ENCODE measurements at places on chromosomes 7 and 10. TPM values are rescaled to one million over a fixed set of nuclear protein-coding genes. Genes with fewer than 3 reads are reported as not detected.

- DNase-seq, result no peak
- H3K4me3 ChIP-seq, result no peak overlapping the region
- no peaks in the 10 kb centered on the region for H3K27me3 ChIP-seq
- H3K4me1 ChIP-seq, result peaks cover 64% of the 10 kb centered on the region
Measured at GRCh38 chr10:29949411-29950011, 109.9 kb downstream of the JCAD start.

DNA sequence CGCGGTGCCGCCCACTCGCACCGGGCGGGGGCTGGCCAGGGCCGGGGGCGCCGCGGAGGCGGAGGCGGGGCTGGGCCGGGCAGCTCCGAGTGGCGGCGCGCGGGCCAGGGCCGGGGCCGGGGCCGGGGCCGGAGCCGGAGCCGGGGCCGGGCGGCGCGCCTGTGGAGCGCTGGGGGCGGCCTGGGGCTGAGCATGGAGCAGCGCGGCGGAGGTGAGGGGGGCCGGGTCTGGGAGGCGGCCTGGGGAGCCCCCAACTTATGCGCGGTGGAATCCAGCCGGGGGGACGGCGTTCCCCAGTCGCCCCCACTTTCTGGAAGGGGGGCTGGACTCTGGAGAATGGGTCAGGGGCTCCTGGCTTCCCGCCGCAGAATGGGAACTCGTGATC, at the start of gene LZTS2:
Gene LZTS2 (plus strand): TSS at position 67 of the 385 bp plus-strand sequence. CDS start 2,731 bp downstream, outside the sequence.
- H3K36me3 ChIP-seq, result no peaks in the 10 kb centered on the region
- peaks cover 49% of the 10 kb centered on the region for H3K4me1 ChIP-seq
- no peaks in the 10 kb centered on the region for H3K27me3 ChIP-seq
- peak within 1 kb of the TSS; percentile 18 for H3K4me3 ChIP-seq
- DNase-seq, result no peak

- H3K4me1 ChIP-seq, result peaks cover 11% of the 10 kb centered on the region
- H3K36me3 ChIP-seq, result no peaks in the 10 kb centered on the region
- H3K27ac ChIP-seq, result no peak overlapping the region
- H3K4me3 ChIP-seq, result no peak overlapping the region
Measured at GRCh38 chr10:15213461-15213861, 45.0 kb upstream of the NMT2 start.

DNA sequence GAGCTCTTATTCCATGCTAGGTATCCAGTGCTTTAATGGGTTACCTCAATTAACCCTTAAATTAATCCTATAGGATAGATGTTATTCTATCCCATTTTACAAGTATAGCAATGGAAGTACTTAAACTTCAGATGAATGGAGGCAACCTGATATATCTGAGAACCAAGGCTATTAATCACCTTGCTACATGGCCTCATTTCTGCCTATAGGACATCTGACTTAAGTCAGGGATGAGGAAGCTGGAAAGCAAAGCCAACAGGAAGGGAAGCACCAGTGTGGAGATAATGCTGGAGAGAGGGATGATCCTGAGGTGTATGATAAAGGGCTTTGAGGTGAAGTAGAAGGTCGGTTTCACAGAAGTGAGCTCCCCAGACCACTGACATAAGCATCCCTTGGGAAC, 132.3 kb downstream of the CHN2 start:
- no peak overlapping the region for H3K27ac ChIP-seq
- DNase-seq, result no peak
- H3K36me3 ChIP-seq, result no peaks in the 10 kb centered on the region
- peaks cover 41% of the 10 kb centered on the region for H3K4me1 ChIP-seq
- H3K4me3 ChIP-seq, result no peak overlapping the region

GRCh38 chr7:44077681-44078091, 4.6 kb downstream of the POLM start:
- H3K27me3 ChIP-seq, result no peaks in the 10 kb centered on the region
- peaks cover 21% of the 10 kb centered on the region for H3K36me3 ChIP-seq
- DNase-seq, result no peak
- H3K4me3 ChIP-seq, result no peak overlapping the region
- H3K27ac ChIP-seq, result no peak overlapping the region
- peaks cover 32% of the 10 kb centered on the region for H3K4me1 ChIP-seq

- H3K4me3 ChIP-seq, result no peak overlapping the region
- H3K36me3 ChIP-seq, result no peaks in the 10 kb centered on the region
- no peak overlapping the region for H3K27ac ChIP-seq
- DNase-seq, result no peak
Measured at GRCh38 chr7:157703131-157703530, 366.3 kb downstream of the DNAJB6 start.

Gene UCN3
- 1.0 TPM for total RNA-seq

Gene LRRTM3
- total RNA-seq, result 1.3 TPM

Gene GOLGA7B
- 12.5 TPM for total RNA-seq
